Stimulated activated CD4-positive, alpha-beta T cell treated with anti-CD3 and anti-CD28 coated beads, TNF-alpha, amount 100 ng/mL, for 1 hour (primary cell): ENCODE measurements at places on chromosomes 5 and 9.

DNA sequence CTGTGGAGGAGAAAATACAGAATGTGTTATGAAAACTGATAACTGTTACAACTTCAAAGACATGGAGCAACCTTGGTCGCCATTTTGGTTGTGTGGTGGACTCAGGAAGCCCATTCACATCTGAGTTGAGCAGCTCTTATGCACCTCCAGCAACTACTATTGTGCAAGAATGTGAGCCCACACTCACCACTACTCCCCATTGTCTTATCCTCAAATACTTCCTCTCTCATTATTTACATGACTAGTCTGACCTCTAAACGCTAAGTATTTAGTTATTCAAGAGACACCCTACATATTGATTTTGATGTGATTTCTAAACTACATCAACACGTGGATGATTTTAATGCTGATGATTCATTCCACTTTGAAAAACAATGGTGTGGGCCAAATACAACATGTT, 516.6 kb upstream of the CLINT1 start:
- no peak for DNase-seq

DNA sequence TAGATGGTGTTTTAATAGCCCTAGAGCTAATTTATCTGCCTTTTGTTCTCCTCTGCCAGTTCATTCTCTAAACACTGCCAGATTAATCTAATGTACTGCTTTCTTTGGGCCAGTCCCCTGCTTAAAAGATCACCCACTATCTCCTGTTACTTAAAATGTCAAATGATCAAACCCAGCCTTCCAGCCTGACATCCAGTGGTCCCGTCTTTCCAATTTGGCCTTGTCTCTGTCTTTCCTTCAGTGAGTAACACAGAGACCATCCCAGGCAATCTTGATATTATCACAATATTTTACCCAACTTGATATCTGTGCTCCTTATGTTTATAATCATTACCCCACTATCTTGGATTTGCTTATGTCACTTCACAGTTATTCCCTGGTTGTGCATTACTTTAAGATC, 12.0 kb downstream of the PRR16 start:
- no peak for DNase-seq

- DNase-seq, result no peak
Measured at GRCh38 chr5:125657936-125658335, 765.3 kb upstream of the GRAMD2B start.

GRCh38 chr5:127832067-127832466, 128.9 kb downstream of the CCDC192 start:
- DNase-seq, result no peak

- DNase-seq, result no peak
Measured at GRCh38 chr5:81767938-81768337, 17.0 kb upstream of the SSBP2 start.
